Thoracic aorta (tissue), 2 donors: ENCODE measurements at places on chromosomes 2 and 18. TPM values are rescaled to one million over a fixed set of nuclear protein-coding genes. Genes with fewer than 3 reads are reported as not detected.

DNA sequence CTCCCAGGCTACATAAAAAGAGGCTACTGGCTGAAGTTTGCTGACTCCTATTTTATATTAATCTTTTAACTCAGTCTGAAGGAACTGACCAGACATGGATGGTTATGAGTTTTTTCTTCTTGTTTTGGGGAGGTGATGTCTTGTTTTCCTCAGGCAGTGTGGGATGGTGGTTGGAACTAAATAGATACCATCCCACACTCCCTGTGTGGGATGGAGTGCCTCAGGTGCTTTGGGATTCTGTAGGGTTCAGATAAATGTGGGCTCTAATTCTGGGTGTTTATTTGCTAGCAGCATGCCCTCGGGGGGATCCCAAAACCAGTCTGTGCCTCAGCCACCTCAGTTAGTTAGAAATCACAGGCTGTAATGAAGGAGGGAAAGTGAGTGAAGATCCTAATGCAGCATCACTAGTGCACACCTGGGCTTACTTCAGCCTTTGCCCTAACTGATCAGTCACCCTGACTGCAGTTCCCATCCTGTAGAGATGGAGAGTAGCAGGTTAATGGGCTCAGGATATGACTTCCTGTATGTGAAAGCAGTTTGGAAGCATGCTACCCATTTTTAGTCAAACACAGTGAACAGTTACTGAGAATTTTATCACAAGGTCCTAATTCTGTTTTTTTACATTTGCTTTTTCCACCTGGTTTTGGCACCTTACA, 132.2 kb downstream of the SPTBN1 start:
- no peaks in the 10 kb centered on the region for H3K27me3 ChIP-seq
- DNase-seq: no peak
- H3K4me3 ChIP-seq: no peak overlapping the region

DNA sequence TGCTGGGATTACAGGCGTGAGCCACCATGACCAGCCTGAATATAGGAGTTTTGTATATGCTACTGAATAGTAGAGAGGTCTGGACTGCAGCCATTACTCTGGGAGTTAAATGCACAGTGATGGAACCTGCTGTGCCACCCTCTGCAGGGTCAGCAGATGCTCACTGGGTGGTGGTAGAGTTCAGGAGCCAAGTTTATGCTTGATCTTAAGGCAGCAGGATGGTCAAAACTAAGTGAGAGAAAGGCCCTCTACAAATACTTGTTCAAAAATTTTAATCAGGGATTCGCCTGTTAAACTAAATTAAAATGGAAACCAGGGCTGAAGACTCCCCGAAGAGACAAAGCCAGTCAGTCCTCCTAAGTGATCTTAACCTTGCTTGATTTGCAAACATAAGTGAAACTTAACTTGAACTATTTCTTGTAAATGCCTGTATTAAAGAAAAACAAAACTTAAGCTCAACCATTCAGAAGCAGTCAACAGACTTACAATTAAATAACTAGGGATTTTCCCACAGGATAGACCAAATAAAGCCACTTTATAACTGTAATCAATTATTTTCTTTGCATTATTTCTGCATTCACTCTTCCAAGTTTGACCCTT, 4.2 kb upstream of the WDFY1 start:
- no peaks in the 10 kb centered on the region for H3K27me3 ChIP-seq
- no peak for DNase-seq
- H3K4me1 ChIP-seq: peaks cover 4% of the 10 kb centered on the region
- H3K27ac ChIP-seq: no peak overlapping the region

GRCh38 chr18:79050005-79050404, 19.2 kb upstream of the ATP9B start:
- no peak for DNase-seq
- no peaks in the 10 kb centered on the region for H3K27me3 ChIP-seq
- H3K4me1 ChIP-seq: no peaks in the 10 kb centered on the region
- no peaks in the 10 kb centered on the region for H3K36me3 ChIP-seq
- H3K4me3 ChIP-seq: no peak overlapping the region
- no peak overlapping the region for H3K27ac ChIP-seq

- no peaks in the 10 kb centered on the region for H3K4me1 ChIP-seq
- no peak overlapping the region for H3K4me3 ChIP-seq
- H3K27me3 ChIP-seq: no peaks in the 10 kb centered on the region
- peaks cover 24% of the 10 kb centered on the region for H3K36me3 ChIP-seq
- no peak for DNase-seq
Measured at GRCh38 chr2:63861220-63861822, 19.6 kb downstream of the UGP2 start.

DNA sequence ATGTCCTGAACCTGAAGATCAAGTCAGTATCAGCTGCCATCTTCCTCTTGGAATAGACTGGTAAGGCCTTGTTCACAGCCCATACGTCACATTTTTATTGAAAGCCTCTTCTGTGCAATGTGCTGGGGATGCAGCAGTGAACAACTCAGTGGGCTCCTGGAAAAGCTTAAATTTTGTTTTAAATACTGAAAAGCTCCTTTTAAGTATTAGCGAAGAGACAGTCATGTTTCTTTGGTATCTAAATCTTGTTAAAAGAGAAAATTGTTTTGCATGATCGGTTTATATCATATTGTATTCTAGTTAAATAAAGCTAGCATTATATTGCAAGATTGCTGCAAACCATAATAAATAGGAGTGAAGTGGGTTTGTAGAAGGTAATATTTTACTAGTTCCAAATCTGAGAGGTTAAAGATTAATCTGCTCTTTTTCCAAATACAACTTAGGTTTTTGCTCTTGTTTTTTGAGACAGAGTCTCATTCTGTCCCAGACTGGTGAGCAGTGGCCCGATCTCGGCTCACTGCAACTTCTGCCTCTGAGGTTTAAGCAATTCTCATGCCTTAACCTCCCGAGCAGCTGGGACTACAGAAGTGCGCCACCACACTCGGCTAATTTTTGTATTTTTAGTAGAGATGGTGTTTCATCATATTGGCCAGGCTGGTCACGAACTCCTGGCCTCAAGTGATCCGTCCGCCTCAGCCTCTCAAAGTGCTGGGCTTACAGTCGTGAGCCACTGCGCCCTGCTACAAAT, 1.6 kb upstream of the RMDN2 start:
- H3K4me1 ChIP-seq: peaks cover 8% of the 10 kb centered on the region
- H3K27ac ChIP-seq: no peak overlapping the region
- H3K4me3 ChIP-seq: no peak overlapping the region
- no peaks in the 10 kb centered on the region for H3K27me3 ChIP-seq

DNA sequence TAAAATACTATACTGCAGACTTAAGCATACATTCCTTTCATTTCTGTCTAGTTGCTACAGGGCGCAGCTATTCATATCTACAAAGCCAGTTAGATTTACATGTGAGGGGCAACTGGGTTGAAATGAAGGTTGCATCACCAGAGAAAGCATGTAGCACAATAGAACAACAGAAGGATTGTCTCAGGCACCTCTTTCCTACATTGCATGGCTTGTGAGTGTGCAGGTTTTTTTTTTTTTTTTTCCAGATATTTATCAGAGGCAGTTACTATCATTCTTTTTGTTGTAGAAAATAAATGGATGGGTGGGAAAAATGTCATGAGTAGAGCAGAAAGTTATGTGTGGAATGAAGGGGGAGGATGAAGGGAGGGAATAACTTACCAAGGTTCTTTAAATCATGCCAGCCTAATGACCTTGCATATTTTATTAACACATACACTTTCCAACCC, 86.8 kb downstream of the ERBB4 start:
- no peak overlapping the region for H3K27ac ChIP-seq
- H3K36me3 ChIP-seq: no peaks in the 10 kb centered on the region
- peak overlapping the region; percentile 37 for H3K4me3 ChIP-seq
- H3K27me3 ChIP-seq: no peaks in the 10 kb centered on the region
- H3K4me1 ChIP-seq: peaks cover 13% of the 10 kb centered on the region

DNA sequence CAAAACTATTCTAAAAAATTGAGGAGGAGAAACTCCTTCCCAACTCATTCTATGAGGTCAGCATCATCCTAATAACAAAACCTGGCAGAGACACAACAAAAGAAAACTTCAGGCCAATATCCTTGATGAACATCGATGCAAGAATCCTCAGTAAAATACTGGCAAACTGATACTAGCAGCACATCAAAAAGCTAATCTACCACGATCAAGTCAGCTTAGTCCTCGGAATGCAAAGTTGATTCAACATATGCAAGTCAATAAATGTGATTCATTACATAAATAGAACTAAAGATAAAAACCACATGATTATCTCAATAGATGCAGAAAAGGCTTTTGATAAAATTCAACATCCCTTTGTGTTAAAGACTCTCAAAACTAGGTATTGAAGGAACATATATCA, 63.1 kb downstream of the EHBP1 start:
- H3K27me3 ChIP-seq: no peaks in the 10 kb centered on the region
- no peak for DNase-seq
- no peak overlapping the region for H3K4me3 ChIP-seq
- H3K27ac ChIP-seq: no peak overlapping the region
- no peaks in the 10 kb centered on the region for H3K4me1 ChIP-seq

- no peak overlapping the region for H3K27ac ChIP-seq
- H3K36me3 ChIP-seq: no peaks in the 10 kb centered on the region
- no peak overlapping the region for H3K4me3 ChIP-seq
- no peak for DNase-seq
- no peaks in the 10 kb centered on the region for H3K27me3 ChIP-seq
Measured at GRCh38 chr18:77524909-77525308, 275.3 kb downstream of the GALR1 start.

DNA sequence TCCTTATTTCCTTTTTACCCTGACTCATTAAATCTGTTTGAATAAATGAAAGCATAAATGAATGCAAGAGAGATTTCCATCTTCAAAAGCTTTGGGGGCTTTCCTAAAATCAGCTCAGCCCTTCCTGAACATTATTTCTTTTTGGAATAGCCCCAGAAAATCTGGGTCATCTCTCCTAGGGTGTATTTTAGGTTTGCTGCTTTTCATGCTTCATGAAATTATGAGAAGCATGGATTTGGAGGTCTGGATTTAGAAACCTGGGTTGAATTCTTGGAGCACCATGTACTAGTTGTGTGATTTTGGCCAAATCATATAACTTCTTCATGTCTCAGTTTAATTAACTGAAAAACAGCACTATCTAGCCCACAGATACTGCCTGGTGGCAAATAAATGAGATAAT, 24.0 kb upstream of the PELI1 start:
- no peaks in the 10 kb centered on the region for H3K27me3 ChIP-seq
- no peaks in the 10 kb centered on the region for H3K36me3 ChIP-seq
- no peak for DNase-seq

- H3K27me3 ChIP-seq: no peaks in the 10 kb centered on the region
- no peak overlapping the region for H3K27ac ChIP-seq
- H3K36me3 ChIP-seq: peaks cover 2% of the 10 kb centered on the region
- H3K4me1 ChIP-seq: peaks cover 5% of the 10 kb centered on the region
- H3K4me3 ChIP-seq: no peak overlapping the region
Measured at GRCh38 chr2:8985561-8986326, 17.7 kb downstream of the MBOAT2 start.

- DNase-seq: no peak
- H3K36me3 ChIP-seq: no peaks in the 10 kb centered on the region
- no peak overlapping the region for H3K27ac ChIP-seq
- peaks cover 11% of the 10 kb centered on the region for H3K4me1 ChIP-seq
Measured at GRCh38 chr2:47373747-47374146, 29.2 kb upstream of the MSH2 start.

GRCh38 chr2:29270701-29271121, 155.5 kb downstream of the CLIP4 start:
- H3K4me1 ChIP-seq: no peaks in the 10 kb centered on the region
- H3K27me3 ChIP-seq: no peaks in the 10 kb centered on the region
- DNase-seq: no peak
- no peak overlapping the region for H3K27ac ChIP-seq

GRCh38 chr2:160574468-160575140, 81.0 kb upstream of the RBMS1 start:
- H3K36me3 ChIP-seq: no peaks in the 10 kb centered on the region
- H3K4me1 ChIP-seq: peaks cover 28% of the 10 kb centered on the region
- no peak overlapping the region for H3K4me3 ChIP-seq
- no peak for DNase-seq
- no peaks in the 10 kb centered on the region for H3K27me3 ChIP-seq

DNA sequence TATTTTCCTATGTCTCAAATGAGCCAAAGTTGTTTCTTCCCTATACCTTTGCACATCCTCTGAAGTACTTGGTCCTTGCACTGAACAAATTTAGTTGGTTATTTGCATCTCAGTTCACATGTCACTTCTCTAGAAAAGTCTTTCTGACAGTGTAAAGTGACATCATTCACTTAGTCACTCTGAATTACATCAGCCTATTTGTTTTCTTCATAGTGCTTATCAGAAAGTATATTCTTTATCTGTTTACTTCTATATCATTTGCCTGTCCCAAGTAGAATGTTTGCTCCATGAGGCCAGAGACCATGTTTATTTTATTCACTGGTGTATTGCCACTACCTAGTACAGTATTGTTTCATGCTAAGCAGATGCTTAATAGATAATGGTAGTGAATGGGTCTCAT, 173.7 kb downstream of the HNMT start:
- H3K27me3 ChIP-seq: no peaks in the 10 kb centered on the region

DNA sequence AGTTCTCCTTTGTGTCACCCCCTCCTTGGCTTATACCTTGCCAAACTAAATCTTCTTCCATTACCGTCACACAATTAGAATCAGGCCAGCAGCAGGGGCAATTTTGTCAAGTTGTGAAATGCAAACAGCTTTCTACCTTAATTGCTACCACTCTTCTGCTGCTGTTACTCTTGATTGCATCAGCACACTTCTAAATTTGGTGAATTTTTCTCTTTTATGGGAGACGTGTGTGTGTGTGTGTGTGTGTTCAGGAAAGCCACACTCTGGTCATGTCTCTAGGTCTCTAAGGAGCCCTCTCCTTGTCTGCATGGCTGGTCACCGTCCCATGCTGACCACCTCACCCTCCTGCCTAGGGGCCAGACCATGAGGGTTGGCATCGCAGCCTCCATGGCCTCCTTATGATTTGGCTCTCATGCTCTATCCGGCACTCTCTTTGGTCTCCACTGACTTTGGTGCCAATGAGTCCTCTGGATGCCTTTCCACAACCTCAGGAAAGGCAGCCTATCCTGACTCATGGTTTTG, 87.7 kb downstream of the GATA6 start:
- no peak for DNase-seq
- H3K4me3 ChIP-seq: no peak overlapping the region
- H3K27ac ChIP-seq: no peak overlapping the region
- no peaks in the 10 kb centered on the region for H3K27me3 ChIP-seq
- no peaks in the 10 kb centered on the region for H3K36me3 ChIP-seq

- H3K36me3 ChIP-seq: no peaks in the 10 kb centered on the region
- H3K4me1 ChIP-seq: peaks cover 21% of the 10 kb centered on the region
- no peaks in the 10 kb centered on the region for H3K27me3 ChIP-seq
- peak overlapping the region; percentile 73 for H3K27ac ChIP-seq
Measured at GRCh38 chr18:34651586-34652369, 58.3 kb upstream of the DTNA start.

- no peak for DNase-seq
- H3K27ac ChIP-seq: no peak overlapping the region
- no peaks in the 10 kb centered on the region for H3K36me3 ChIP-seq
- no peaks in the 10 kb centered on the region for H3K27me3 ChIP-seq
- H3K4me1 ChIP-seq: no peaks in the 10 kb centered on the region
- H3K4me3 ChIP-seq: no peak overlapping the region
Measured at GRCh38 chr2:110820128-110820527, 87.8 kb downstream of the ACOXL start.

AGPS gene
- total RNA-seq: 17.5 TPM

STAMBP gene
- 23.8 TPM for total RNA-seq

CCL20 gene
- not detected for total RNA-seq

HDAC4 gene
- total RNA-seq: 163 TPM
